ENCODE measurements at places on chromosomes 2 and 18.

DNA sequence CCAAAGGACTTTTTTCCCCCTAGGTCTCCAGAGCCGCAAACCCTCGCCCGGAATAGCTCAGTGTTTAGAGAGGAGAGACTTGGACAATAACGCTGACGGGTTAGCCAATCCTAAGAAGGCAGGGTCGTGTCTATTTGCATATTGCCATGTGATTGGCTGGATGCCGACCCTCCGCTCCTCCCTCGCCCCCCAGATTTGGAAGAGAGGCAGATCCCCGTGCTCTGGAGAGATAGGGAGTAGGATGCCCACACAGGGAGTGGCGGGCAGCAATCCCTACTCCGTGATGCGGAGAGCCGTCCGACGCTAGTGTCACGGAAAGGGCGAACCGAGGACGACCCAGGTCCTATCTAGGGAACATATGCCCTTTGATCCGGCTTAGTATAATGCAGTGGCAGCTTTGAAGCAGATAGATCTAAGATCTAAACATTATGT lies 1.4 kb downstream of the WNT6 start:
- DNase-seq = peak; percentile 68

DNA sequence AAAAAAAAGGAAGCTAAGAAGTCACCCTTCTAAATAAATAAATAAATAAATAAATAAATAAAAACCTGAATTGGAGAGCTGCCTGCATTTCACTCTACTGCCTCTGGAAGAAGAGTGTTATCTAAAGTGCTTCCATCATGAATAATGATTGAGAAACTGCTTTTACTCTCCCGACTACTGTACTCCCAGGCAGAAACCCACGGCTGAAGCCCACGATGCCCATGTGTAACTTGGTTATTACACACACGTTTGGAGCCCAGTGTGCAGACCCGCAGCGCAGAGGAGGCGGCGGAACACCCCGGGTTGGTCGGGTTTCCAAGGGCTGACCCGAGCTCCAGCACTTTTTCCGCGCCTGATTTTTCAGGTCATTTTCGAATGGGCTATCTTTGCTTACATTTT lies 697 bp upstream of the SPATS2L start:
- DNase-seq = peak; percentile 77

DNA sequence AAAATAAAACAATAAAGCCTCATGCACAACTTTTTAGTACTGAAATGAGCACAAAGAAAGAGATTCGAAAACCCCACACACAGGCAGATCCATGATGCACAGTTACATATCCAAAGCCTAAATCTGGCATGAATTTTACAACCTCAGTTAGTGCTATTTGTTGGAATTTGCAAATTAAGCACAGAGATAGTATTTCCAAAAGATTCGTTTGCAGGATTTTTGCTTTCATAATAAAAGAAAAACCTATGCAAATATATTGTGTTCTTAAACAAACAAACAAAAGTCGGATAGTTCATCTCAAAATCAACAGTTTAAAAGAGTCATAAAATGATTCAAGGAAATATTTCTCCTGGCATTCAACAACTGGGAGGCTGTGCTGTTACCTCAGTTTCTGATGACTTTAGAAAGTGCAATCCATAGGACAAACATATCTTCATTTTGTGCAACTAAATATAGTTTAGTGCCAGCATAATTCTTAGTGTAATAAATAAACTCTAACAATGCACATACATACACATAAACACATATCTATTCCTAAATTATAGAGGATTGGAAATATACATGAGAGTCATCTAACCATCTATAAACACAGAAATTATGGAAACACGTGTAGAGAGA lies 10.8 kb downstream of the PAX3 start:
- DNase-seq = peak; percentile 30

DNA sequence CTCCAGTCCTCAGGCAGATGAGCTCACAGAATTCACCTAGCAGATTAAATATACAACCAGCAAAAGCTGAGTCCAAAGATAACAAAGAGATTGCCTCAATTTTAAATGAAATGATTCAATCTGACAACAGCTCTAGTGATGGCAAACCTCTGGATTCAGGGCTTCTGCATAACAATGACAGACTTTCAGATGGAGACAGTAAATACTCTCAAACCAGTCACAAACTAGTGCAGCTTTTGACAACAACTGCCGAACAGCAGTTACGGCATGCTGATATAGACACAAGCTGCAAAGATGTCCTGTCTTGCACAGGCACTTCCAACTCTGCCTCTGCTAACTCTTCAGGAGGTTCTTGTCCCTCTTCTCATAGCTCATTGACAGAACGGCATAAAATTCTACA lies 86.0 kb downstream of the PTRHD1 start:
- DNase-seq = no peak

DNA sequence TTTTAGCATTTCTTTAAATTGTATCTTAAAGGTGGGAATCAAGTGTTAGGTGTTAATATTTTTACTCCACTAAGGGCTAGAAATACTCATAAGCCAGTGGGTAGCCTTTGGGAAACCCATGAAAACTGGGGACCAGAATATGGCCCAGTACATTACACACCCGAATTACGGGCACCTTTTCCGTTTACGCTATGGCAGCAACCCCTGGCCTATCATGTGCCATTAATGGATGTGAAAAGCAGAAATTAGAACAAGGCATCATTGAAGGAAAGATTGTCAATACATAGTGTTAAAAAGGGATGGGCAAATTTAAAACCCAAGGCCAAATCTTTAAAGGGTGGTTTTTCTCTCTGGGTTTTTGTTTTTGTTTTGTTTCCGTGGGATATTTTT lies 781 bp downstream of the FARP2 start:
- DNase-seq = peak; percentile 33

- no peak for DNase-seq
Measured at GRCh38 chr2:131349021-131349420, 14.9 kb downstream of the RAB6D start.

GRCh38 chr18:59911600-59911999 lies 11.8 kb downstream of the PMAIP1 start:
- peak; percentile 15 for DNase-seq

DNA sequence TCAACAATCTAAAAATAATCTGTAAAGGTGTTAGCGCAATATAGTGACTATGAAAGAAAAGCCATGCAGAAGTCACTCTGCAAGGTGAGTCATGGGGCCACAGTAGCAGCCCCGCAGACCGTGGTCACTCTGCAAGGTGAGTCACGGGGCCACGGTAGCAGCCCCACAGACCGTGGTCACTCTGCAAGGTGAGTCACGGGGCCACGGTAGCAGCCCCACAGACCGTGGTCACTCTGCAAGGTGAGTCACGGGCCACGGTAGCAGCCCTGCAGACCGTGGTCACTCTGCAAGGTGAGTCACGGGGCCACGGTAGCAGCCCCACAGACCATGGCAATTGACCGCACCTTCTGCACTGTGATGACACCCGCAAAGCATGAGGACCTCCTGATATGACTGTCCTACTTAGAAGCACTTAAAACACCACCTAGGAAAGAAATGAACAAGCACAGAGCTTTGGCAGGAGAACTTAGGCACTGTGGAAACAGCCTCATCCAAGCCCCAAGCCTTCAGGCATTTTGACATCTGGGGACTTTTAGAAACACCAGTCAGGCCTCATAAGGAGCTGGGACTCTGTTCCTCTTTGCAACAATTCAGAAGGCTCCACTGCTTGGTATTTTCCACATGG lies 70.1 kb downstream of the LDLRAD4 start:
- DNase-seq = no peak

- DNase-seq = no peak
Measured at GRCh38 chr2:176099159-176099727, 352 bp upstream of the HOXD12 start.

GRCh38 chr2:38146907-38147307 lies 71.0 kb upstream of the CYP1B1 start:
- DNase-seq = peak; percentile 89

DNA sequence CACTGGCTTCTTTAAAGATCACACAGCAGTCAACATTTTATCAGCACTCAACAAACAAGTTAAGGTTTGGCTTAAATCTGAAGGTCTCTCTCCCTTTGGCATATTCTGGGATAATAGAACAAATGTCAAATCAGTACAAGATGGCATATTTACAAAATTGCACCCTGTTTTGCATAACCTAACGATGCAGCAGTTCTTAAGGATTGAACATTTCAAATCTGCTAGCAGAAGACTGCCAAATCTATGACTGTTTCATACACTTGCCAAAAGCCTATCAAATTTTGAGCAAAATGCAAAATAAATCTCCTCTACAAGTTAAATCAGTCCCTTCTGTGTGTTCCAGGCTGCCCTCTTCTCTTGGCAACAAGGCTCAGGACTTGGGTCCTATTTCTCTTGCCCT lies 73.6 kb downstream of the DPP4 start:
- no peak for DNase-seq

- peak; percentile 77 for DNase-seq
Measured at GRCh38 chr2:143426296-143426695, 297.1 kb downstream of the ARHGAP15 start.

- DNase-seq = peak; percentile 15
Measured at GRCh38 chr2:30796699-30797098, 10.5 kb downstream of the CAPN13 start.

GRCh38 chr18:1048032-1048431 lies 143.4 kb downstream of the ADCYAP1 start:
- peak; percentile 34 for DNase-seq

- no peak for DNase-seq
Measured at GRCh38 chr2:226418521-226418920, 381.1 kb downstream of the IRS1 start.

- no peak for DNase-seq
Measured at GRCh38 chr2:221120643-221121042, 451.5 kb downstream of the EPHA4 start.

- DNase-seq = no peak
Measured at GRCh38 chr2:225456619-225457260, 57.2 kb downstream of the NYAP2 start.

Measured in adipocyte (in vitro differentiated cells).